ENCODE measurements at places on chromosomes 13 and 19.

GRCh38 chr13:107422421-107422820 lies 792.9 kb downstream of the LIG4 start:
- peaks cover 4% of the 10 kb centered on the region for H3K4me1 ChIP-seq
- no peak overlapping the region for H3K4me3 ChIP-seq
- DNase-seq, result no peak
- no peak overlapping the region for H3K27ac ChIP-seq

DNA sequence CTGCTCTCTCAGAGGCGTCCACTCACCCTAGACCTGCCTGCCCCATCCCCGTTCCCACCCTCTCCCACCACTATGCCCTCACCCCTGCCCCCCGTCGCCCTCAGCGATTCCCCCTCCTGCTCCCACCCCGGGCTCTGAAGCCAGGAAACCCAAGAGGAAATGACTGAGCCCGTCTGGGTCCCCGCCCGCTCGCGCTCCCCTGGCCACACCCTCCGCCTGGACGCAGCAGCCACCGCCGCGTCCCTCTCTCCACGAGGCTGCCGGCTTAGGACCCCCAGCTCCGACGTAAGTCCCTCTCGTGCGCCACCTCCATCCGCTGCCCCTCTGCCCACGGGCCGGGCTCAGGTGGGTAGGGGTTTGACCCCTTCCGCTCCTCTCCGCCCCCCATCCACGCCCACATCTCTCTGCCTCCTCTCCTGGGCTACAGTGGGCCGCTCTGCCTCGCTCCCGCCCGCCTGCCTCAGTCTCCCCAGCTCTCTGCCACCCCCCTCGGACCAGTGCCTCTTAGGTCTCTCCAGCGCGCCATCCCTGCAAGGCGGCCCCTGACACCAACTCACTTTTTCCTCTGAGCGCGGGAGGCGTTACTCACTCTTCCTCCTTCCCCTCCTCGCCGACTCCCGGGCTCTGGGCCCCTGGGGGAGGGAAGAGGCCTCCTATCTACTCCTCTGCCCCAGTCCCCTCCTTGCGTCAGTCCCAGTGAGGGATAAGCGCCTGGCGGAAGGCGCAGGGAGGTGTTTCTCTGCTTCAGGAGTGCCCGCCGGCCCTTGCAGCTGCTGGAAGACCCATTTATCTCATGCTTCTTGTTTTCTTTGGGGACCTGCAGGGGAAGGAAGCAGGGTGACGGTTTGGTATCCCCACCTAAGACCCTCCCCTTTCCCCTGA lies at the start of gene FXYD5:
FXYD5 (plus strand) TSS at position 211 of the 882 bp plus-strand sequence. CDS start 816 bp downstream, outside the sequence.
- H3K36me3 ChIP-seq, result peaks cover 57% of the 10 kb centered on the region
- H3K27me3 ChIP-seq, result no peaks in the 10 kb centered on the region
- peak within 1 kb of the TSS; percentile 100 for H3K27ac ChIP-seq

GRCh38 chr19:2032296-2032941 lies 16.9 kb upstream of the BTBD2 start:
- DNase-seq, result peak; percentile 61
- peak overlapping the region; percentile 85 for H3K27ac ChIP-seq
- peaks cover 24% of the 10 kb centered on the region for H3K4me1 ChIP-seq
- peaks cover under 1% of the 10 kb centered on the region for H3K36me3 ChIP-seq

DNA sequence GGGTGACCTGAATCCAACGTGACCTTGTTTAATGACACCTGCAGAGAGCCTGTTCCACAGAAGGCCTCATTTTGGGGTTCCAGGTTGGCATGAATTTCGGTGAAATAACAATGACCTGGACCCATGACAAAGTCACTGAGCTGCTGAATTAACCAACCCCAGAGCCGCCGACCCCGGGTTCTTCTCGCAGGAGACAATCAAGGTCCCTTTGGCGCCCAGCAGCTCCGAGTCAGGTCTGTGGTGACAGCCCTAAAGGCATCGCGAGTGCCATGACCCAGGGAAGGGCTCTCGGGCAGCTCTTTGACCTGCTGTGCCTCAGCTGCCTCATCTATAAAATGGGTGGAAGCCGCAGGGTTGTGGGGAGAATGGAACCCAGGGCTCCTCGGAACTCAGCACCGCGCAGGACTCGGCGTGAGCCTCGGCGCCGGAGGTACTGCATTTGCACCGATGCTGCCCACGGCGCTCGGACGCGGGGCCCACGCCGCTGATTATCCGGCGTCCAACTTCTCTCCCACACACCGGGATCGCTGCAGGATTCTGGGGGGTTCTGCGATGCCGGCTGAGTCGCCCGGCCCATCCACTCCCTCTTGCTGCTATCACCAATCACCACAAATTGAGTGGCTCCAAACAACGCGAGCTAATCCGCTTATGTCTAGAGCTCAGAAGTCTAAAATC lies 5.7 kb downstream of the SHC2 start:
- H3K27me3 ChIP-seq, result peaks cover 7% of the 10 kb centered on the region
- no peaks in the 10 kb centered on the region for H3K36me3 ChIP-seq
- DNase-seq, result no peak
- no peak overlapping the region for H3K4me3 ChIP-seq
- peaks cover 6% of the 10 kb centered on the region for H3K4me1 ChIP-seq
- H3K27ac ChIP-seq, result no peak overlapping the region

DNA sequence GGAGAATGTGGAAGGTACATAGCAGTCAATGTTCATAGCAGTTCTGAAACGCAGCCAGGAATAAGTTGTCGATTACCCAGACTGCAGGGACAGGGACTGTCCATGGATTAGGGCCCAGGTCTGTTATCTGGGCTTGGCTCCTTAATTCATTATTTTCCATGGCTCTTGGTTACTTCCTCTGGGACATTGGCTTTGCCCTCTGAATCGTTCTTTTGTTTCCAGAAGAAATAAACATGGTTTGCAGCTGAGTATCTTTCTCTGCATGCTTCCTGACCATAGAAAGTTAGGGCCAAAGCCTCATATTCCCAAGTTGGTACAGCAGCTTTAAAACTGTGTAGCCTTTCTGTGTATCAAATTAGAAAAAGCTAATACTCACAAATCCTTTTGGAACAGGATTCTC lies 121.7 kb upstream of the MAB21L1 start:
- no peak for DNase-seq
- no peaks in the 10 kb centered on the region for H3K4me1 ChIP-seq
- H3K27ac ChIP-seq, result no peak overlapping the region
- H3K36me3 ChIP-seq, result no peaks in the 10 kb centered on the region
- no peak overlapping the region for H3K4me3 ChIP-seq
